NB4 (cell line): ENCODE measurements at places on chromosomes 12 and 14.

- DNase-seq, result no peak
Observed at GRCh38 chr12:96402061-96402460, 1.8 kb upstream of the CDK17 start.

GRCh38 chr14:90384543-90384911 is 12.3 kb upstream of the CALM1 start:
- peak; percentile 25 for DNase-seq

DNA sequence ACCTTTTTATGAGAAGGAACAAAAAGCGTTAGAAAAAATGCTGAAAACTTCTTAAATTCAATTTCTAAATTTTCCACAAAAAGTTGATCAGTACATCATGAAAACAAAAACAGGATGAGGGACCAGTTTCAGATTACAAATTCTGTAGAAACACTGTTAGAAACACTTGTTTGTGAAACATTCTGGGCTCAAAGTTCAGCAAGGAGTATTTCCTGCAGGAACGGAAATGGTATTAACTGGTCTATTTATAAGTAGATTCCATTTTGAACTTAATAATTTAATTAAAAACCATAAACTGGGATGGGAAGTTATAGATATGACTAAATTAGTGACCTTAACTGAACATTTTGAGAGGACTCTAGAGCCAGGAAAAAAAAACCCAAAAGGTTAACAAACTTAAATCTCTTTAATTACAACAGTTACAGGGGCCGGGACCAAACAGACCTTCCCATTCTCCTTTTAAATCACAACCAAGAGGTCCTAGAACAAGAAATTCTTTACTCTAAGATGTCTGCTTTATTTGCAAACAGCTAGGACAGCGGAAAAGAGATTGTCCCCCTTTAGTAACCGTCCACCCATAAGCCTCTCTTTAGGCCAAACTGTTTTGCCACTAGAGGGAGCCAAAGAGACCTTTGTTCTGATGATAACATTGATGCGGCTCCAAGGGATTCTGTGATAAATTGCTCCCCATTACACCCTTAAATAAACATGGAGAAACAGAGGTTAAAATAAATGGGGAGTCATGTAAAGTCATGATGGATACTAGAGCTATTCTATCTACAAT is 69.0 kb upstream of the RERGL start:
- DNase-seq, result peak; percentile 50

- no peak for DNase-seq
Observed at GRCh38 chr14:66511849-66512248, 3.9 kb downstream of the GPHN start.

DNA sequence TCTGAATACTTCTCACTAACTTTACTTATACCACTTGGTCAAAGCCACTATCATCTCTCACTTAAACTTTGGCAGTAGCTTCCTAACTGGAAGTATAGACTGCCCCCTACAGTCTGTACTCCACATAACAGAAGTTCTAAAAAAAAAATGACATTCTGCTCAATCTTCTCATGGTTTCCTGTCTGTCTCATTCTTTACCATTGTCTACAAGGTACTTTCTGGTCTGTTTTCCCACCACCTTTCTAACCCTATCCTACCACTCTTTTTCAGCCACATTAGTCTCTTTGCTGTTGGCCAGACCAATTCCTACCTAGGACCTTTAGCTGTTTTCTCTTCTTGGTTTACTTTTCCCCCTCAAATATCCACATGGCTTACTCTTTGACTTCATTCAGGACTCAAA is 14.7 kb downstream of the CPSF6 start:
- peak; percentile 76 for DNase-seq

GRCh38 chr12:27260746-27261145 is 16.7 kb downstream of the STK38L start:
- DNase-seq, result no peak

- DNase-seq, result no peak
Observed at GRCh38 chr14:76715101-76715500, 46.2 kb upstream of the VASH1 start.

GRCh38 chr14:74425525-74426201 is 347 bp downstream of the SYNDIG1L start:
- peak; percentile 33 for DNase-seq

DNA sequence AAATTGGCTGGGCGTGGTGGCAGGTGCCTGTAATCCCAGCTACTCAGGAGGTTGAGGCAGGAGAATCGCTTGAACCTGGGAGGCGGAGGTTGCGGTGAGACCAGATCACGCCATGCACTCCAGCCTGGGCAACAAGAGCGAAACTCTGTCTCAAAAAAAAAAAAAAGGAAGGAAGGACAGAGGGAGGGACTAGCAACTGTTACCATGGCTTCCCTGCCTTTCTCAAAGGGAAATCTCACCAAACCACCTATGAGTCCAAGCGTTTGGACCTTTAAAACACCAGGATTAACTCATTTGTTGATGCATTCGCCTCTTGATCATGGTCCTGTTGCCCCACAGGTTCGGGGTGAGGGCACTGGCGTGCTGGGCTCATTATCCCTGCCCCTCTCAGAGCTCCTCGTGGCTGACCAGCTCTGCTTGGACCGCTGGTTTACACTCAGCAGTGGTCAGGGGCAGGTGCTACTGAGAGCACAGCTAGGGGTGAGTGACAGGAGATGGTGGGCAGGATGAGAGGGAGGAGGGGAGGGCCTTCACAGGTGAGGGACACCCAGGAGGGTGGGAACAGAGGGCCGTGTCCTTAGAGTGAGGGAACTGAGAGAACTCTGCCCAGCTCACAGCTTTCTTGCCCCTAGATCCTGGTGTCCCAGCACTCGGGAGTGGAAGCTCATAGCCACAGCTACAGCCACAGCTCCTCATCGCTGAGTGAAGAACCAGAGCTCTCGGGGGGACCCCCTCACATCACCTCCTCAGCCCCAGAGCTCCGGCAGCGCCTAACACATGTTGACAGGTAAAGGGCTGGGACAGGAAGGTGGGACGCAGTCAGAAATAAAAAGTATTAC is 10.2 kb upstream of the MYL6B start:
- no peak for DNase-seq

GRCh38 chr12:126067626-126068329 is 1002.5 kb downstream of the AACS start:
- no peak for DNase-seq

DNA sequence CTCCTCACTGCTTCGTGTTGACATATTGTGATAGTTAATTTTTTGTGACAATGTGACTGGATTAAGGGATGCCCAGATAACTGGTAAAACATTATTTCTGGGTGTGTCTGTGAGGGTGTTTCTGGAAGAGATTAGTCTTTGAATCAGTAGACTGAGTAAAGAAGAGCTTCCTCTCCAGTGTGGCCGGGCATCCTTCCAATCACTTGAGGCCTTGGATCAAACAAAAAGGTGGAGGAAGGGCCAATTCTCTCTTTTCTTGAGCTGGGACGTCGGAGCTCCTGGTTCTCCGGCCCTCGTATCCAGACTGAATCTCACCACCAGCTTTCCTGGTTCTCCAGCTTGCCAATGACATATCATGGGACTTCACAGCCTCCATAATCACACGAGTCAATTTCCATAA is 240.4 kb downstream of the CHST11 start:
- no peak for DNase-seq

DNA sequence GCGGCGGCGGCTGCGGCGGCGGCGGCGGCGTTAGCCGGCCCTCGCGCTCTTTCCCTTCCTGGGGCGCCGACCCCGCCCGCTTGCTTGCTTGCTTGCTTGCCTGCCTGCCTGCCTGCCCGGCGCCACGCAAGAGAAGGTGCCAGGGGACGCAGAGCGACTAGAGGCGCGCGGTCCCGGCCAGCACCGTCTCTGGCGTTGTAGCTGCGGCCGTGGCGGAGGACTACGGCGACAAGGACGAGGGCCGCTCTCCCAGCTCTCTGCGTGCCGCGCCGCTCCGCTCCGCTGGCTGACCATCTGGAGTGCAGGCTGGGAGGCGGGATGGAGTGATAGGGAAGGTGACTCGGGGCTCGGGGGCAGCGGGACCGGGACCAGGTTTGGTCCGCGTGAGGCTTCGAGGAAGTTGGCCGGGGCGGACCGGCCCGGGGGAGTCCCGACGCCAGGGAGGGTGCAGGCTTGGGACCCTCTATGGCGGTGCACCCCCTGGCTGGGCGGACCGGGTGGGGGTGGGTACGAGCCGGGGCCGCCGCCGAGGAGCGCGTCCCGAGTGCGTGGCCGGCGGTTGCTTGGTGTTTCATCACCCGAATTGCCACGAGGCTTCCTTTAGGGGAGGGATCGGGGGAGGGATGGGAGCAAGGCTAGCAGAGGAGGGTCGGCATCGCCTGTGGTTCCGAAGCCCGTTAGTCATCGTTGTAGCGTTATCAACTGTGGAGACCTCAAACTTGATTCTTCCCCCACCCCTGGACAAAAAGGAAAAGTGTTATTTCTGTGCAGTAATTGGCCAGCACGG is 471 bp downstream of the XPOT start:
- DNase-seq, result peak; percentile 96

- DNase-seq, result no peak
Observed at GRCh38 chr14:64721899-64722298, 17.7 kb downstream of the PLEKHG3 start.

DNA sequence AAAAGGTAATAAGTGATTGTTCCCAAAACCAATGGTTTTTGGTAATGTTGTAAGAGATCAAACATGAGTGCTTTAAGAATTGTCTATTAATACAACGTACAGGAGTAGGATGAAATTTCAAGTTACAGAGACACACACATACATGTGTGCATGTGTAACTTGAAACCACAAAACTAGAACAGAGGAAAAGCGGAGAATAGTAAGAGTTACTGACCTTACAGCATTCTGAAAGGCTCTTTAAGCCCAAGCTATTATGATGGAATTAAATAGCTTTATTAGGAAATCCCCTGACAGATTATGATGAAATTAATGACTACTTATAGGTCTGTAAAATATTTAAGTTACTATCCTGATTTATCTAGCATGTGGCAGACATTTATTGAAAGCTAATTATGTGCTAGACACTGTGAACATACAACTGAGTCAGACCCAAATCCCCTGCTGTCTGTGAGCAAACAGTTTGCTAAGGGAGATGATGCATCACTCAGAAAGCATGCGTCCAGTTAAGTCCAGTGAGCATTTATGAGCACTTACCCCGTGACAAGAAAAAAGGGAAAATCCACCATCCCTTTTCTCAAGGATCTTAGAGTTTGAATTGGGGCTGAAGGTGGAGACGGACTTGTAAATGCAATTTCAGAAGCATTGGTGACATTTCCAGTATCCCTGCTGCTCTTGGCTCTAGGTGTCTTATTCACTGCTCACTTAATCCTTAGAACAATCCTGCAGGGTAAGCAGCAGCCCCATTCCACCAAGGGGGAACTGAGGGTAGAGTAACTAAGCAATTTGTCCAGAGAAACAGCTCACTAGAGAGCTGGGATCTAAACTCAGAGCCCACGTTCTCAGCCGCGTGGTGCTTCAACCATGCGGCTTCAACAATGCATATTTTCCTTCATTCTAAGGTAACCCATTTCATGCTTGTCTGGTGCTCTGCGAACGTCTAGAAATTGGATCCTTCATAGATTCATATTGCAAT is 117.4 kb downstream of the EML1 start:
- no peak for DNase-seq

DNA sequence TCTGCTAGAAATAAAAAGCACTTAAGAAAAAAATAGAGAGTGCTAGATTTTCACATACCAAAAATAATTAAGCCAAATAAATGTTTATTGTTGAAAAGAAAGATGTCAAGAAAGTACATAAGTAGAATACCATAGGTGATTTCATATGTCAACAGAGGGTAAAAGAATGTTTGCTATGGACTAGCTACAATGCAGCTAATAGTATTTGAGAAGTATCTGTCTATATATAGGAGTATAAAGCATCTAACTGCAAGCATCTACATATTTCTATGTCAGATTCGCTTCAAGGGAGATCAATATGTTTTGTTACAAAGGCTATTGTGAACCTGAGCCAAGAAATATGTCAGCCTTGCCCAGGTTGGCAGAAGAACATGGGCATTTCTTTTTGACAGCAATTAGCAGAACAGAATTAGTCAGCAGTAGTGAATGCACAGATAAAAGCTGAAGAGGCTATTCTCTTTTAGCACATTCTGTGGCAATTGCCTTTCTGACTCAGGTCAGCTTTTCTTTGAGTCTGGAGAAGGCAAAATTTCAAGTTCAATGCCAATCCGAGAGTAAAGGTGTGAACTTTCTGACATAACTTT is 140.1 kb downstream of the ALG10B start:
- DNase-seq, result no peak

DNA sequence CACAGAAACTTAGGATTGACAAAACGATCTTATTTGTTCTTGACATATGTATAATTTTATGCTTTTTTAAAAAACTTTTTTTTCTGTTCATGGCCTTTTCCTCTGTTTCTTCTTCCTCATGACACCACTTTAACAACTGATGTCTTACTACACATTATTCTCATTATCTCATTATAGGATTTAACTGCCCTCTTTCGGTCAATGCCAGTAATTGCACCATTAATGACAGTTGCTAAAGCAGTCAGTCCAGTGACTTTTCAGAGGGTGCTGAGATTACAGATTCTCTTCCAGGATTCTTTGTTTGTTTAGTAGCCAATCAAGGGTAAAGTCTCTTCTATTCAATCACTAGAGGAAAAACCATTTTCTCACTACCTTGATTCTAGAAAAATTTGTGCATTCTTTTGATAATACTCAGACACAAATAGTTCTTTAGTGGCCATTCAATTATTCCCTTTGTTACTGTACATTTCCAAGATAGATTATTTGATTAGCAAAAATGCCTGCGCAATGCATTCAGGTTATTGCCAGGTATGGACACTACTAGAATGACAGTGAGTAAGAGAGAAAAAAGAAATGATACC is 50.1 kb downstream of the KLRG1 start:
- peak; percentile 50 for DNase-seq

GRCh38 chr12:77500089-77500488 is 330.6 kb upstream of the NAV3 start:
- no peak for DNase-seq

DNA sequence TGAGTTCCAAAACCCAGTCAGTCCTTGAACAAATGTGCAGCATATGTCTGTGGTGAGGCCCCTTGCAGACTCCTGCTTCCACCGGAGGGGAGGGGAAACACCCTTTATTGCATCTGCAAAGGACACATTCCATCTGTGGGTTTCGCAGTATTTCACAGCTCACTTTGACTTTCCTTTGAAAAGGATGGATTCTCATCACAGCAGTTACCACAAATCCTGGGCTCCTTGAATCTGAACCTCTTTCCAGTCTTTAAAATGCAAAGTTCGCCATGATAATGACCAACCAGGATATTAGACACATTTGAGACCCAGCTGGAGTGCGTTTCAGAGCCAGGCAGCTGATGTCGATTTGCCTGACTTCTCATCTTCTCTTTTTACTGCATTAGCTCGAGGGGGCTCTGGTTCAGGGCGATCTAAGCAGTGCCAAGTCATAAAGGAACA is 242.4 kb downstream of the SLC15A4 start:
- no peak for DNase-seq

- DNase-seq, result no peak
Observed at GRCh38 chr12:130702966-130703732, 12.9 kb downstream of the RIMBP2 start.

- no peak for DNase-seq
Observed at GRCh38 chr12:130715150-130715997, 725 bp downstream of the RIMBP2 start.

- DNase-seq, result no peak
Observed at GRCh38 chr12:17456486-17456885, 633.5 kb downstream of the RERGL start.
